Femur (tissue), 1 donor: ENCODE measurements at places on chromosomes 5 and 9.

DNA sequence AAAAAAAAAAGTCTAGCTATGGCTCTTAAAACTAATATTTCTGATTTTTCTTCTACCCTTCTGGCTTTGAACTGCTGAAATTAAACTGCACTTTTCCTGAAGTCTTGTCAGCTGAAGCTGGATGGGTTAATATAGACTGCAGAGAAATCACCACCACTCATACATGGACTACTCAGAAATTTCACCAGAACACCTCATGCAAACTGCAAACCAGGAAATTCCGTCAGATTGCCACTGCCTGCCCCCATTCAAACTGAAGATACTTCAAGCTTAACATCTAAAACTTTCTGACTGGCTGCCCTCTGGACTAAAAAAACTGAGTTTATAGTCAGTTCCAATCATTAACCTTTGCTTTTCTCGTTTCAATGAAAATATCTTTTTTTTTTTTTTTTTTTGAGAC is 11.6 kb upstream of the ANXA2R start:
- DNase-seq = no peak

GRCh38 chr9:7392148-7392547 is 407.4 kb downstream of the DMAC1 start:
- no peak for DNase-seq

DNA sequence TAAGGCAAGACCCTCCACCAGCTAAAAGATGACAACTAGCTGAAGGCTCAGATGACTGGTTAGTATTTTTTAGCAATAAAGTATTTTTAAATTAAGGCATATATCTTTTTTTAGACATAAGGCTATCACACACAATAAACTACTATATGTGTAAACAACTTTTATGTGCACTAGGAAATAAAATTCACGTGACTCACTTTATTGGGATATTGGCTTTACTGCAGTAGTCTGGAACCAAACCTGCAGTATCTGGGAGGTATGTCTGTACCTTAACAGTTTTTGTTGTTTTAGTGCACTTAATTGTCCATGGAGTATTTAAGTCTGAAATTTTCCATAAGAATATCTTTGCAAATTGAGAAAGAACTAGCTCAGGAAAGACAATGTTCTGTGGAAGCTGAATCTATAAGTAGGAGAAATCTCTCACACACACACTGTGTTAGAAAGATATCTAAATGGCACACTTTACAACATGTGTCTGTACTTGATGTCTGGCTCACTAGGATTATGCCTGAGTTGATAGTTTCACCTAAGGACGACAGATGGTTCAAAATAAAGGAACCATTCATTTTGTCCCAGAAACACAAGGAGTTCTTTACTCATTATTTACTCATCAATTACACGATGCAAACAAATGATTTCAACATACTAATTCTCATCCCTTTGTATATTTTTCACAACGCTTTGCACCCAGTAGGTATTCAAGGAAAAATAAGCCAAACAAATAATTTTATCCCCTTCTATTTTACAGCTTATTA is 4.6 kb downstream of the RAPGEF6 start:
- DNase-seq = no peak

- no peak for DNase-seq
Measured at GRCh38 chr5:56426693-56427092, 193.6 kb upstream of the ANKRD55 start.

- no peak for DNase-seq
Measured at GRCh38 chr5:5203451-5203850, 63.3 kb downstream of the ADAMTS16 start.

DNA sequence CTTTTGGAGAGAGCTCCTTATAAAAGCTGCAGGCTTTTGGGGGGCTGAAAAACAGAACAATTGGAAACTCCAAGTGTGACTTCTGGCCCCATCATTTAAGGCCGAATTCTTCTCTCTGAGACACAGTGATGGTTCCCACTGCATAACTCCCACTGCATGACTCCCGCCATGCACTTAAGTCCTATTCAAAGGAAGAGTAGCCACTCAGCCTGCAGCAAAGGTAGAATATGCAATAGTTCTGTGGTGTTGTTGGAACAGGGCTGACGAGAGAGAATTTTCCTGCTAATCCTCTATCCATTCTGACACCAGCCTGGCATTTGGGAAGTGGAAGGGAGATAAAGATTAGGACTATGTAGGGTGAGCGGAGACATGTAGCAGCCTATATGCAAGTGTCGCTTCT is 185.6 kb upstream of the ZNF462 start:
- no peak for DNase-seq
